Right atrium auricular region (tissue), 2 donors: ENCODE measurements at places on chromosomes 11 and 22. TPM values are rescaled to one million over a fixed set of nuclear protein-coding genes. Genes with fewer than 3 reads are reported as not detected.

GRCh38 chr22:26435327-26436093 lies 6.5 kb downstream of the ASPHD2 start:
- DNase-seq, result no peak

- no peak for DNase-seq
Observed at GRCh38 chr11:1511937-1512496, 25.4 kb upstream of the MOB2 start.

DNA sequence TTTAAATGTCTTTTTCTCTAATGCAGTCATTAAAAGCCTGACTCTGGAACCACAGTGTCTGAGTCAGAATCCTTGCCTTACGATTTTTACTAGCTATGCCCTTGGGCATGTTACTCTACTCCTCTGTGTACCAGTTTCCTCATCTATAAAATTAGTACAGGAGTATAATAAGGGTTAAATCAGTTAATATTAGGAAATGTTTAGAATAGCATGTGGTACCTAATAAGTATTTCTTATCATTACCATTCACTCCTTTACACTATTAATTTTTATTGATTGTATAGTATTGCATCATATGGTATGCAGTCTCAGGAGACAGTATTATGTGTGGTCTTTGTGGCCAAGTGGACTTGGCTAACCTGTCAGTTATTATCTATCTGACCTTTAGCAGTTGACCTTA lies 68.2 kb downstream of the METTL15 start:
- no peak for DNase-seq

- DNase-seq, result no peak
Observed at GRCh38 chr22:23404689-23405365, 175.3 kb downstream of the IGLL1 start.

DNA sequence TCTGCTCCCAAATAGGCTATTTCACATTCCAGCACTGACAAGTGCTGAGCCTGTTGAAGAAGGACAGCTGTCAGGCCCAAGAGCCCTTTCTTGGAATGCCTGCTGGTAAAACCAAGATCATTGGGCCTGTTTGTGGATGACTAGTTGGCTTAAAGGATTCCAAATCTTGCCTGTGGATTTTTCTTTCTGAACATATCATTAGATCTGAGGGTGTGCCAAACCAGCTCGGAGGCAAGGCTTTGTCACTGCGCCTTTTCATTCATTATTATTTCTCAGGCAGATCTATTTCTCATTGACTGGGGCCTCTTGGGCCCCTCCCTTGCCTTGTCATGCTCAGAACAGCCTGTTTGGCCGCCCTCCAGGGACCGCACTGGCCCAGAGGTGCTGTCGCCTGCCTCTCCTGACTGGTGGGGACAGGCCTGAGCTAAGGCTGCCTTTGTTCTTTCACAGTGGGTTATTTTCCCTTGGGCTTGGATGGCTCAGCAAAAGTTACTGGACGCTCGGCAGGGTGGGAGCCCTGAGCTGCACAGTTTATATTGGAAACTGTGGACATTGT lies 222.7 kb upstream of the SESN3 start:
- no peak for DNase-seq

GRCh38 chr22:43514476-43515157 lies 102.8 kb downstream of the MPPED1 start:
- DNase-seq, result no peak

DNA sequence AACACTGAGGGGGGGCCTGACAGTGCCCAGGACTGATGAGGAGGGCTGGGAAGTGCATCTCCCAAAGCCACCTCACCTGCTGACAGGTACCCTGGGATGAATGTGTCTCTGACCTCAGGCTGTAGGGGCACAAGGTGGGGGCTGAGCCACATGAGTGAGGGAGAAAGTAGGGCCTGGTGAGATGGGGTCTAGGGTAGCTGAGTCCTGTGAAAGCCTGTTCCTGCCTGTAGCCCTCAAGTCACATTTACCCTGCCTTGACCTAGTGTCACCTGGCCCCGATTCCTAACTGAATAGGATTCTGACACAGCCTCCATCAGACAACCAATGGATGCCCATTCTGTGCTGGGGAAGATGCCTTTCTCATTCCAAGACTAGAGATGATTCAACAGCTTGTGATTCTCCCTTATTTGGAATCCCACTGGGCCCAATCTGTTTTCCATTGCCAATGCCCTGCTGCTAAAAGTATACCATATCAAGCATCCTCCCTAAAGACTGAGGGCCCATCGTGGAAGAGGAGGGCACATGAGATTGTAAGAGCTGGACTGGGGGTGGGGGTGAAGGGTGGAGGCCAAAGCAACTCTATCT lies 11.1 kb upstream of the RFPL1 start:
- no peak for DNase-seq

The UPK3A gene
- not detected for total RNA-seq

The WNT11 gene
- total RNA-seq, result 1.6 TPM

The PLEKHB1 gene
- 13.0 TPM for total RNA-seq

The ARHGAP8 gene
- not detected for total RNA-seq

The ALDH3B2 gene
- total RNA-seq, result not detected
